ENCODE measurements at places on chromosomes 13 and 19.

GRCh38 chr13:26779321-26779720 is 18.7 kb upstream of the GPR12 start:
- no peak for DNase-seq

- no peak for DNase-seq
Measured at GRCh38 chr19:38361633-38362075, 12.7 kb upstream of the PSMD8 start.

DNA sequence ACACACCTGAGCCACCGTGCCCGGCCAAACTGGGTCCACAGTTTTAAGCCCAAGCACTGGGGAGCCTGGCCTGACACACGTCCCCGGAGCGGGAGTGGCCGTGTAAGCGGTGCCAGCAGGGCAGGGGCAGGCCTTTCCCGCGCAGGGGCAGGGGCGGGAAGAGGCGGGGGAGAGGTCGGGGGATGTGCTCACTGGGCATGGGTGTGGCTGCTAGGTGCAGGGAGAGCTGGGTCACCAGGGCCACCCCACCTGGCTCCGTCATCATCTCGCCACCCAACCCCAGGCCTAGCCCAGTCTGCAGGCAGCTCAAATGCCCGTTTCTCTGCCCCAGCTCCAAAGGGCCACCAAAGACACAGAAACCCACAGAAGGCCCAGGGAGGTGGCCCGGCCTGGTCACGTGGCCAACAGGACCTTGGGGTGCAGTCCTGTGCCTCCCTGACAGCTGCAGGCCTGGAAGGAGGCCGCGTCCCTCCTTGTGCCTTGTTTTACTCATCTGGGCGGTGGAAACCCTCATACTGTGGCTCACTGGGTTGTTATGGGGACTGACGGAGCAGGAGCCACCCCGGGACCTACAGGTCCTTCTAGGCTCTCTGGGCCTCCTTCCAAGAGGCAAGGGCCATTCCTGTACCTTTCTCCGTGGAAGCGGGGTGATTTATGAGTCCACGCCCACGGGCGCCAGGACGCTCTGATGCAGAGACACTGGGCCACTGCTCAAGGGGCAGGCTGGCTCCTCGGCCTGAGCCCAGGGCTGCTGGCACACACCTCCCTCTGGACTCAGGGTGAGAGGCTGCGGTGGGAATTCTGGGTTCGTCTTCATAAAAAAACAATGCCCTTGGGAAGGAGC is 27.7 kb downstream of the MAP2K2 start:
- DNase-seq, result no peak

- no peak for DNase-seq
Measured at GRCh38 chr13:52070929-52071523, 46.5 kb downstream of the UTP14C start.

- DNase-seq, result no peak
Measured at GRCh38 chr13:31891472-31891871, 140.1 kb upstream of the FRY start.

DNA sequence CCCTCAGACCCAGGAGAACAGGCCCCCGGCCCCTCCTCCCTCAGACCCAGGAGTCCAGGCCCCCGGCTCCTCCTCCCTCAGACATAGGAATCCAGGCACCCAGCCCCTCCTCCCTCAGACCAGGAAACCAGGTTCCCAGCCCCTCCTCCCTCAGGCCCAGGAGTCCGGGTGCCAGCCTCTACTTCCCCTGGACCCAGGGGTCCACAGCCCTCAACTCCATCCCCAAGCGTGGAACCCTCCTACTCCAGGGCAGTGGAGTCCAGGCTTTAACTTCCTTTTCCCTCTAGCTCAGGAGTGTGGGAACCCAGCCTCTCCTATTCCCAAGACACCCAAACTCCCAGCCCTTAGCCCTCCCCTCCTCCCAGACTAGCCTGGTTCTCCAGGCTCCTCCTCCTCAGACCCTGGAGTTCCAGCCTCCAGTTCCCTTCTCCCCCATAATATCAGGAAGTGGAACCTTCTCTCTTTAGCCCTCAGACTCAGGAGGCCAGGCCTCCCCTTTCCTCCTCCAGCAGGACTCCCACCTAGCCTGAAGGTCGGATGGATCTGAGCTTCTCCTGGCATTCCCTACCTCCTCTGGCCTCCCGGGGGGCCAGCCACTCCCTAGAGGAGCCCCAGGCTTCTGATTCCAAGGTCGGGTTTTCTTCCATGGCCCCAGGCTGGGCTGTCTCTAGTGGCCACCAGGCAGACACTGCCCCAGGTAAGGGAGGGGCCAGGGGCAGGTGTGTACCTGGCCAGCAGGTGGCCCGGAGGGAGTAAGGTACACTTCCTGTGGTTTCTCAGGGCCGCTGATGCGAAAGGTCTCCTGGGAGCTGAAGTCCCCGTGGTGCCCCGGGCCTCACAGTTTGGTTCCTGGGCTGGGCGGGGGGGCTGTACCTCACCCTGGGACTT is at the start of gene TMC4:
TSS of gene TMC4 (minus strand) at position 690 of the 888 bp plus-strand sequence. CDS start at position 647, 43 bp downstream.
- no peak for DNase-seq

- no peak for DNase-seq
Measured at GRCh38 chr19:41932259-41932719, 4.0 kb upstream of the ERFL start.

DNA sequence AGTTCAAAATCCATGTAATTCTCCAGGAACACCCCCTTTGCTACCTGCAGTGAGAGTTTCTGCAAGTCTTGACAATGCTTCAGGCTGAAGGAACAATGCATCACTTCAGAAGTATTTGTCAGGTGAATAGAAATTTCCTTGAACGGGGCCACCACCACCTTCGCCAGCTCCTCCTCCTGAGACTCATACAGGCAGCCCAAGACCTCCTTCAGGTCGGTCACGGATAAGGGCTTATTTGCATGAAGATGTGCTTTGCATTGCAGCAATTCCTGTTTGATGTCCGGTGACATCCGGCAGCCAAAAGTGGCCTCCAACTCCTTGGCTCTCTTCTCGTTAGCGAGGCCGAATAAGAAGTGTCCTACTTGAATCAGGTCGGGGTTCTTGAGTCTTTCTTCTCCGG is 8.4 kb downstream of the NLRP7 start:
- DNase-seq, result no peak

- DNase-seq, result no peak
Measured at GRCh38 chr13:99335603-99336002, 28.4 kb upstream of the GPR183 start.

DNA sequence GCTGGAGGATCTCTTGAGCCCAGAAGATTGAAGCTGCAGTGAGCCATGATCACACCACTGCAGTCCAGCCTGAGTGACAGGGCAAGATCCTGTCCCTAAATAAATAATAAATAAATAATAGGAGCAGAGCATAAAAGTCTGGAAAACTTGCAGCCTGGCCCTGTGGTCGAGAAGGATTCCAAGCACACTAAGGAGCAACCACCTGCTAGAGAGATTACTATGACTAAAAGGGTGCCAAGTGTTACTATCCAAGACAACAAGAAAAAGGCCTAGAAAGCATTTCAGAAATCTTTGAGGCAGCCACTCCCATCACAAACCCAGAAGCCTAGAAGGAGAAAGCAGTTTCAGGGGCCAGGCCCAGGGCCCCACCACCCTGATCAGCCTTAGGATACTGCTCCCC is 46.1 kb downstream of the LHFPL6 start:
- DNase-seq, result no peak

DNA sequence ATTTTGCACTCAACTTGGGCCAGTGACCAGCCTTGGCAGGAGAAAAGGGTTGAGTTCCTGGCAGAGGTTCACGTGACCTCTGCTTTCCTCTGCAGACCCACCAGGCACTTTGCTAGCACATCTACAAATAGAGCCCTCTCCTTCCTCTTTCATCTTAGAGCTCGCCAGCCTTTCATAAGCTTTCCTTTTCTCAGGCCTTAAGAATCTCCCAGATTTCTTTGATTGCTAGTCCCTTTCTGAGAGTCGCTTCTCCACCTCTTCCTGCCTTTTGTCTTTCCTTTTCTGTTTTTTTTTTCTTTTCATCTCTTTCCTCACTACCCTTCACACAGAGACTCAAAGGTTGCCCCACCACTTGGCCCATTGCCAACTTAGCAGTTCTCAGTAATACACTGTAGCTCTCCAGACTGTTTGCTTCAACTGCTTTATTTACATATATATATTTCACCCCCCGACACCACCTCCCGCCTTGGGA is 375.7 kb upstream of the SPRY2 start:
- no peak for DNase-seq

GRCh38 chr13:40983259-40983658 is 35.9 kb downstream of the ELF1 start:
- DNase-seq, result no peak

DNA sequence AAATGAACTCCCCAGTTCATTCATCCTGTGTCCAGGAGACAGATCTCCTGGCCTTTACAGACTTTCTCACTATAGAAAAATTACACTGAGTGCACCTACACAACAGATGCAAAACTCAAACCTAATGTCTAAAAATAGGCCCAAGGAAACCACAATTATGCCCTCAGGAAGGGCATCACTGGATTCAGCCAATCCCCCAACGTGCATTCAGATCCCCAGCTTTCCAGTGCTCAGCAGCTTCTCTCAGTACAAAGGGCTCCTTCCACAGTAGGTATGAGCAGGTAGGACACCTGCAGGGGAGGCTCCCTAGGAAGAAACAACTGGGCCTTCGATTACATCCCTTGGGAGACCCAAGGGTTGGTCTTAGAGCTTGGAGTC is 2.1 kb downstream of the ZNF709 start:
- no peak for DNase-seq

GRCh38 chr19:46785054-46785979 is 3.1 kb downstream of the SLC1A5 start:
- DNase-seq, result no peak

DNA sequence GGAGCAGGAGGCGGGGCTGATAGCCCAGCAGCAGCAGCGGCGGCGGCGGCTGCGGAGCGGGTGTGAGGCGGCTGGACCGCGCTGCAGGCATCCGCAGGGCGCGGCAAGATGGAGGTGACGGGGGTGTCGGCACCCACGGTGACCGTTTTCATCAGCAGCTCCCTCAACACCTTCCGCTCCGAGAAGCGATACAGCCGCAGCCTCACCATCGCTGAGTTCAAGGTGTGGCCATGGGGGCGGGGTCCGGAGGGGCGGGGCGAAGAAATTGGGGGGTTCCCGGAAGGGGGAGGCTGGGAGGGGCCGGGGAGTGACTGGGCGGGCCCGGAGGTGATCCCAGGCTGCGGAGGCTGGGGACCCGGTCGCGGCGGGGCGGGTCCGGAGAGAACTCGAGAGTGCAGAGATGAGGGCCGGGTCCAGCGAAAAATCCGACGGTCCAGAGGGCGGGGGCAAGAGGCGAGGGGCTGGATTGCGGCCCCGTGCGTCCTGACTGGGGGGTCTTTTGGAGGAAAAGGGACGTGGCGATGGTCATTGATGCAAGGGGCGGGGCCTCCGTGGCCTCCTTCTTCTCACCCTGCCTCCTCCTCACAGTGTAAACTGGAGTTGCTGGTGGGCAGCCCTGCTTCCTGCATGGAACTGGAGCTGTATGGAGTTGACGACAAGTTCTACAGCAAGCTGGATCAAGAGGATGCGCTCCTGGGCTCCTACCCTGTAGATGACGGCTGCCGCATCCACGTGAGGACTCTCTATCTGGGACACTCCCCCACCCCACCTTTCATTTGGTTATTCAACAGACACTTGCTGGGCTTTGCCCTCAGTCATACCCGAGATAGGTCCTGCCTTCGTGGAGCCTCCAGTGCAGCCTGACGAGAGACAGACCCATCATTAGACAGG is at the start of gene TBCB:
TSS of gene TBCB (plus strand) at position 16 of the 891 bp plus-strand sequence. CDS start at position 109, 93 bp downstream.
- peak; percentile 77 for DNase-seq

- peak; percentile 4 for DNase-seq
Measured at GRCh38 chr13:29707876-29708543, 112.5 kb upstream of the SLC7A1 start.

- DNase-seq, result no peak
Measured at GRCh38 chr13:44120043-44120442, 240.3 kb downstream of the LACC1 start.

GRCh38 chr19:43983544-43983911 is 460 bp upstream of the ZNF155 start:
- no peak for DNase-seq

GRCh38 chr13:45859705-45860104 is 8.2 kb upstream of the SIAH3 start:
- no peak for DNase-seq

DNA sequence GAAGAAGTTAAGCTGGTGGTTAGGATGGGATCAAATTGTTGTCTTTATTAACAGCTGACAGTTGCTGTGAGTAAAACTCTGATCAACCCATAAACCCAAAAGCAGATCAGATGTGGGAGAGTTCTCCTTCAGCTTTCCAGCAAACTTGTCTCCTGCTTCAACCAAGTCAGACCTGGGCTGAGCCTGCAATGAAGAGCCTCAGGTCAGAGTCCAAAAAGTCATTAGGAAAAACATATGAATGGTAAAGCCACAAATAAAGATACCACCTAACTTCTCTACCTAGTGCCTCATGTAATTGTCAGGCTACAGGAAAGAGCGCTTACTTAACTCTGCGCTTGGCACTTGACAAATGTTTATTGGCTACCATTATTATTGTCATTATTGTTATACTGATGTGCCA is 21.9 kb upstream of the UBE2L5 start:
- no peak for DNase-seq

- no peak for DNase-seq
Measured at GRCh38 chr19:32891609-32892008, 22.0 kb upstream of the SLC7A9 start.

GRCh38 chr13:98519976-98520375 is 56.9 kb downstream of the STK24 start:
- no peak for DNase-seq

DNA sequence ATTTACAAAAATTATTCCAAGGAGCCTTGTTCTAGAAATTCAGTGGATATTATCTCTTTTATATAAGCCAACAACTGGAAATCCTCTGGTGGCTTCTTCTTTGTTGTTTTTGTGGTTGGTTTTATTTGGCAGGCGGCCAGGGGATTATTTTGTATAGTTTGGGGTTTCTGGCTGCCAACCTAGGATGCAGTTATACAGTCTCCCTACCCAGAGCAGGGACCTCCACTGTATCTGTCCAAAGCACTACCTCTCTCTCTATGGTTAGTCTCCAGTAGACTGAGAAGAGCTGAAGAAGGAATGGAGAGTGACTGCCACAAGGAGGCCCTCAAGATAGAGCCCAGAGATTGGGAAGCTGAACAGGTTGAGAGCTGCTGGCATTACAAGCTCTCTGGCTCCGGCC is 80.2 kb downstream of the ZAR1L start:
- DNase-seq, result no peak

GRCh38 chr13:97028441-97029299 is 34.4 kb upstream of the OXGR1 start:
- no peak for DNase-seq

DNA sequence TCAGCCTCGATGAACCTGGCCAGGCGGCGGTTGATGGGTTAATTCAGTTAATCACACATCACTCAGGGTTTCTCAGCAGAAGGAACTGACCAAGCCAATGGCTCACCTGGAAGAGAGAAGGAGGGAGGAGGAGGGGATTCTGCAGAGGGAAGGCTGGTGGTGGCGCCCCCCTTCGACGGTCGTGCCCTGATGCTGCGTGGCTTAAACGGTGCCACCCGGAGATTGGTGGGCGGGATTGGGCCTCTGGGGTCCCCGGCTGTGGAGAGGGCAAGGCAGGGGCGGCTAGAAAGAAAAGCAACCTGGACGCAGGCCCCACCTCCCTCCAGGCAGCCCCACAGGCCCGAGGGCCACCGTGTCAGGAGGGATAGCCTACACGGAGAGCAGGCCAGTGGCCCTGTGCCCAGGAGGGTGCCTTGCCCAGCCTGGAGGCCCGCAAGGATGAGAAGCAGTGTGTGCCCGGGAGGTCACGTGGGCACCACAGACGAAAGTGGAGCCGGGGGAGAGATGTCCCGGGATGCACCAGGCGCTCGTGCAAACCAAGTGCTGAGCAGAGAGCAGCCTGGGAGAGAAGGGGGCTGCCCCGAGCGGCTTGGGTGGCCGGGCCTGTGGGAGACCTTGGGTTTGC is 16.0 kb downstream of the CSNK1G2 start:
- no peak for DNase-seq
